ENCODE measurements at places on chromosomes 12 and 14.

GRCh38 chr14:68722968-68723566 is 69.8 kb downstream of the ZFP36L1 start:
- DNase-seq: no peak

DNA sequence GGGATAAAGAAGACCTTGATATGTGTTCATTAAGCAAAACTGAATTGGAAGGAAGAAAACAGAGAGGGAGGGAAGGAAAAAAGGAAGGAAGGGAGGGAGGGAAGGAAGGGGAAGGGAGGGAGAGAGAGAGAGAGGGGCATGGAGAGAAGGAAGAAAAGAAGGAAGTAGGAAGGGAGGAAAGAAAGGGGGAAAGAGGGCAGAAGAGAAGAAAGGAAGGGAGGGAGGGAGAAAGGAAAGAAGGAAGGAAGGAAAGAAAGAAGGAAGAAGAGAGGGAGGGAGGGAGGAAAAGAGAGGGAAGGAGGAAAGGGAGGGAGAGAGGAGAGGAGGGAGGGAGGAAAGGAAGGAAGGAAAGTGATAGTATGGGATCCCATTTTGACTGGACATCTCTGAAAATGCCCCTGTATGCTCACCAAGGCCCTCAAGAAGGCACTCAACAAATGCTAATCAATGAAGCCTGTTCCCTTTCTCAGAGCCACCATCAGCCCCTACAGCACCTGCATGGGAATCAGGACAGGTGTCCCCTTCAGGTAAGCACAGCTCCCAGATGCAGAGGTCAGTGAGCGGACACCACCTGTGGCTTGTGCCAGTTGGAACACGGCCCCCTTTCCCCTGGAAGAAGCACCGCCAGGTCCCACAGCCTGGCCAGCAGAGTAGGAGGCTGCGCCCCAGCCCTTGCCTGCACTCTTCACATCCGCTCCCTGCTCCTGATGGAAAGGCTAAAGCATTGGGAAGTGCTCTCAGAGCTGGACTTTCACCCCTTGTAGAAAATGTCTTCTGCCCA is 161.4 kb upstream of the DIO3 start:
- DNase-seq: no peak

DNA sequence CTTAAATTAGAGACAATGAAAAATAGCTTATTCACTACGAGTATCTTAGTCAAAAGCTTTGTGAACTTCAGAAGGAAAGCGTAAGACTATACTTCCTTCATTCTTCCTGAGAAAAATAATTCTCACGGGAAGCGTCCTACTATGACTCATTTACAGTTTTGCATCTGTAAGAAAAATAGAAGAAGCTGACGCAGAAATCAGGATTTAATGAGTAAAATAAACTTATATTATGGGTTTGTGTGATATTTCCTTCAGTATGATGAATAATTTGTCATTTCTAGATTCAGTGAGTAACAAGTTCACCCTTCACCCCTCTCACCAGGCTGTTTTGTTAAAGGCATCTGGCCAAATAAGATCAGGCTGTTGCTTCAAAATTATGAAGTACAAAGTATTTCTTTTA is 17.8 kb upstream of the PDE3A start:
- no peak for DNase-seq

GRCh38 chr14:87449016-87449415 is 544.0 kb downstream of the GALC start:
- DNase-seq: no peak

- DNase-seq: no peak
Measured at GRCh38 chr12:108627134-108627920, 6.4 kb downstream of the SELPLG start.

GRCh38 chr12:105798256-105798845 is 340.4 kb downstream of the NUAK1 start:
- no peak for DNase-seq

GRCh38 chr12:69330475-69331473 is 17.4 kb upstream of the LYZ start:
- DNase-seq: peak; percentile 27

- DNase-seq: no peak
Measured at GRCh38 chr12:64007853-64008252, 163.4 kb downstream of the SRGAP1 start.

GRCh38 chr14:58104808-58105207 is 47.2 kb downstream of the ARMH4 start:
- DNase-seq: no peak

DNA sequence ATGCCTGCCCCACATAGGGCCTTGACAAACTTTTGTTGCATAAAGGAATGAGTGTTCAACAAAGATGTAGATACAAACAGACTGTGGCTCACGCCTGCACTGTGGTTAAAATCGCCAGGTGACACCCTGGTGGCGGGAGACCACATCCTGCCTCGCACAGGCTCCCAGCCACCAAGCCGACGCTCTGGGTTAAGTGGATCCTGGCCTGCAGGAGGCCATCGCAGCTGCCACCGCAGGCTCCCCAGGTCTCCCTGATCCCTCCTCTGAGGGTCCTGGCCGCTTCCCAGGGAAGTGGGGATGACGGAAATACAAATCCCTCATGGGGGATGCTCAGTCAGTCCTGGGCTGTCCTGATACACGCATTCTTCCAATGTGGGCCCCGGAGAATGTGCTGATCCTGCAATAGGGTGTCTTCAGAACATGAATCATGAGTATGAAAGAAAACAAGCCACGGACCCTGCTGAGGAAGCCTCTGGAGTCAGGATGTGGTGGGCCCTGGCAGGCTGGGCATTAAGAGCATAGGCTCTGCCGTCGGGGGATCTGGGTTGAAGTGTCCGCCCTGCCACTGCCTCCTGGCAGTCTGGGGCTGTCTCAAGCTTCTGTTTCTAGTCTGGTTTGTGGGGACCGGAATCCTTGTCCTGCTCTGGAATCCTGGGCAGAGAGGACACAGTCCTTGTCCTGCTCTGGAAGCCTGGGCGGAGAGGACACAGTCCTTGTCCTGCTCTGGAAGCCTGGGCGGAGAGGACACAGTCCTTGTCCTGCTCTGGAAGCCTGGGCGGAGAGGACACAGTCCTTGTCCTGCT is 53.5 kb upstream of the BEGAIN start:
- DNase-seq: no peak

DNA sequence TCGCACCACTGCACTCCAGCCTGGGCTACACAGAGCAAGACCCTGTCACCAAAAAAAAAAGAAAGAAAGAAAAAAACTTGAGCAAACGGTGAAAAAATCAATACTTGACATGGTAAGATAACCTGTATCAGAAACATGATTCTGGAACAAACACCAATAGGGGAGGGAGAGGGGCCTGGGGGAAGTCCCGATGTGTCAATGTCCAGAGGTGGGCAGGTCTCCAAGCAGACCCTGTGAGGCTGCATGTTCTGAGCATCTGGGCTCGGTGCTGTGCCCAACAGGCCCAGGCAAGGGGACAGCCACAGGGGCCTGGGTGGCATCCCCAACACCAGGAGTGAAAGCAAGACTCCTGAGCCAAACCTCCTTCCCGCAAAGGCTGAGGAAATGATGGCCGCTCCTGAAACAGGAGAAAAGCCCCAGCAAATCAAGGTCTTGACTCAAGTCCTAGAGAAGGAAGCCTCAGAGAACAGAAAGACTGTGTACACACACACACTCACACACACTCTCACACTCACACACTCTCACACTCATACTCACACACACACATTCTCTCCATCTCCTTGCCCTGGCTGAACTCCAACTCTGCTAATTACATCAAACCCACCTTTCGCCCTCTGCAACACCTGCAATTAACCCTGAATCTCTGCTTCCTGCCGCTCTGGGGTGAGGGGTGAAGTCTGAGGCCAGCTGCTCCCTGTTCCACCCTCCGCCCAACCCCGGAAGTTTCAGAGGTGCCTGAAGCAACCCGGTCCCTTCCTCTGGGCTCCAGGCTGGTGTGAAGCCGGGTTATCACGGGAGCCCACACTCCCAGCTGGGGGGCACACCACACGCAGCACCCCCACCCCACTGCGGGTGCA is 20.4 kb downstream of the CCDC88C start:
- peak; percentile 66 for DNase-seq

- no peak for DNase-seq
Measured at GRCh38 chr12:25263594-25263993, 12.9 kb upstream of the KRAS start.

- no peak for DNase-seq
Measured at GRCh38 chr14:88276923-88277596, 46.0 kb downstream of the KCNK10 start.

GRCh38 chr12:14958361-14959125 is 2.9 kb downstream of the ARHGDIB start:
- no peak for DNase-seq

- DNase-seq: no peak
Measured at GRCh38 chr14:30958555-30959407, 66.7 kb upstream of the AP4S1 start.
